Tibial artery (tissue), 4 donors: ENCODE measurements at places on chromosomes 6 and 20.

DNA sequence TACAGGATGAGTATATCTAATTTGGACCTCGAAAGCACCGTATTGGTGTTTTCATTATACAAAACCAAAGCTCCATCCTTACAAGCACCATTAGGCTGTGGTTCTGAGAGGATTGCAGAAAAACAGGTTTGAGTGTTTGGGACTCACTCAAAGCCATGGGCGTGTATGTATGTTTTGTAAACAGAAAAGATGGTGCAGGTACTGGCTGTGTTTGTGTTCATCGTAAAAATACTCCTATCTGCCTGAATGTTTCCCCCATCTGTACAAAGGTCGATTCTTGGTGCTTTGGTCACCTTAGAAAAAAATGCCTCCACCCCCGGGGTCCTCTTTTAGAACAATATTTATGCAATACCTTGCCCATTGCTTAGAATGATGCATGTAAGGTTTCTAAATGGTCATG, 286.6 kb downstream of the TSHZ2 start:
- no peak for DNase-seq
- H3K27me3 ChIP-seq = no peaks in the 10 kb centered on the region
- H3K4me1 ChIP-seq = no peaks in the 10 kb centered on the region
- H3K36me3 ChIP-seq = no peaks in the 10 kb centered on the region
- H3K27ac ChIP-seq = no peak overlapping the region

DNA sequence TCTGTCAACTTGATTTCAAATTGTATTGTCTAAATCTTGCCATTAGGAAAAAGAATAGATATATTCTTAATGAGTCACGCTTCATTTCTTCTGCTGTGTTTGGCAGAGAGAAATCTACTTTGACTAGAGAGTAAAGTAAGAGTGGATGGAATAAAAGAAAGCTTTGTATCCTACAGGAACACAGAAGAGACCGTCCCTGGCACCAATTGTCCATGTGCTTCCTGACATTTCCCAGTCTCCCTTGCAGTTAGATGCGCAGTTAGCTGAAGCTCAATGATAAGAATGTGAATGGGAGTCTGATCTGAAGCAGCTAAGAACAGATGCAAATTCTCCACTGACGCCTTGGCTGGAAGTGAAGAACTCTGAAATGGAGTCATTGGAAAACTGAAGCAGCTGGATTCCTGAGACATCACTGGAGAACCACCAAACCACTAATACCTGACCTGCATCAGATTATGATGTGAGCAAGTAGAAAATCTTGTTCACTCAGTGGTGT, 528.2 kb upstream of the MARCKS start:
- no peak for DNase-seq
- no peaks in the 10 kb centered on the region for H3K4me1 ChIP-seq

DNA sequence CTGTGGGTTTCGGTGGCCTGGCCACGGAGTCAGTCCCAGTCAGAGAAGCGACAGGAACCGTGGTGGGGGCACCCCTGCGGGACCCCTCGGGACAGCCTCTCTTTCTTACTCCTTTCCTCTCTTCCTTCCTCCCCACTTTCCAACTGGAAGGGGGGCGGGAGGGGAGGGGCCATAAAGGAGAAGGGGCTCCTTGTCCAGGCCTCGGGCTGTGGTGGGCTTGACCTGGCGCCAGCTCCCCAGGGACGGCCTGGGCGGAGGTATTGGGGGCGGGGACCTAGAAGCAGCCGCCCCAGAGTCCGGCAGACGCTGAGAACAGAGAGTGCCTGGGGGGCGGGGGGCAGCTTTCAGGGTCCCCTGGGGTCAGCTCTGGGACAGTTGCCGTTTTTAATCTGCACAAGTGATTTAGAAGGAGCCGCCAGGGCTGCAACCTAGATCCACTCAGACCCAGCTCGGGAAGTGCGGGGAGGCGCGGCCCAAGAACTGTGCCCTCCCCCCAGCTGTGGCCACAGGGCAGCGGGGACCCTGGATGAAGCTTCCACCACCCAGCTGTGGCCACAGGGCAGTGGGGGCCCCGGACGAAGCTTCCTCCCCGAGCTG, 6.4 kb upstream of the ABHD16B start:
- H3K4me3 ChIP-seq = no peak overlapping the region
- no peaks in the 10 kb centered on the region for H3K27me3 ChIP-seq
- H3K36me3 ChIP-seq = no peaks in the 10 kb centered on the region
- DNase-seq = no peak
- peaks cover 16% of the 10 kb centered on the region for H3K4me1 ChIP-seq

GRCh38 chr6:146434732-146435390, 108.8 kb upstream of the RAB32 start:
- peak overlapping the region; percentile 38 for H3K4me3 ChIP-seq
- DNase-seq = no peak
- H3K36me3 ChIP-seq = no peaks in the 10 kb centered on the region
- H3K27ac ChIP-seq = no peak overlapping the region

- H3K27me3 ChIP-seq = peaks cover 41% of the 10 kb centered on the region
- H3K27ac ChIP-seq = no peak overlapping the region
- H3K36me3 ChIP-seq = no peaks in the 10 kb centered on the region
- H3K4me3 ChIP-seq = no peak overlapping the region
- H3K4me1 ChIP-seq = no peaks in the 10 kb centered on the region
Measured at GRCh38 chr20:58800134-58800871, 50.4 kb downstream of the GNAS-AS1 start.

DNA sequence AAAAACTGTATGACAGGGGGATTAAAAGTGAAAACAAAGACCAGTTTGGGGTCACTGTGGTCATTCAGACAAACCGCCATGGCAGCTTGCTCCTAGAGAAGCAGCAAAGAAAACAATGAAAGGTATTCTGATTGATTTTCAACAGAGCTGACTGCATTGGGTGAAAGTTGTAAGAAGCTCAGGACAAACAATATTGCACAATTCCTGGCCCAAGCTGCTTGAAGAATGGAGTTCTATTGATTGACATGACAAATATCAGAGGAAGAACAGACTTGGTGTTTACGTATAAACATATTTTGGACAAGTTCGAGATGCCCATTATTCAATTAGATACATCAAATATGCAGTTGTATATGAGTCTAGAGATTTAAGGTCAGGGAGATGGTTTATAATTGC, 62.0 kb downstream of the TRIM38 start:
- H3K4me1 ChIP-seq = no peaks in the 10 kb centered on the region
- H3K36me3 ChIP-seq = no peaks in the 10 kb centered on the region
- DNase-seq = no peak
- no peak overlapping the region for H3K4me3 ChIP-seq
- no peaks in the 10 kb centered on the region for H3K27me3 ChIP-seq

DNA sequence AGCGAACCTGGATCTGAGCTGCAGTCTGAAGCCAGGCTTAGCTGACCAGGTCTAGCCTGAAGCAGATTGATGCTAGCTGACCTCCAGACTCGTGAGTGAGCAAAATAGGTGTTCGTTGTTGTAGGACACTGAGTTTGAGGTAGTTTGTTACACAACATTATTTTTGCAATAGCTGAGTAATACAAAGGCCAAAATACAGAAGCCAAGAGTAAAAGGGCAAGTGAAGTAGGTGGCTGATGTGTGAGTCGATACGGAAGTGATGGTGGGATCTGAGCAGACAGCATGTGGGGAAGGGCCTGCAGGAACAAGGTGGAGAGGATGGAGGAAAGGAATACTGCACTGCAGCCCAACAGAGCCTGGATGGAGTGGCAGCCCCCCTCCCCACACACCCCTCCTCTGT, 8.5 kb upstream of the SPATS1 start:
- DNase-seq = no peak
- no peak overlapping the region for H3K4me3 ChIP-seq
- H3K4me1 ChIP-seq = peaks cover 4% of the 10 kb centered on the region
- H3K36me3 ChIP-seq = no peaks in the 10 kb centered on the region
- H3K27ac ChIP-seq = no peak overlapping the region
- H3K27me3 ChIP-seq = peaks cover 57% of the 10 kb centered on the region

- no peaks in the 10 kb centered on the region for H3K36me3 ChIP-seq
- H3K27me3 ChIP-seq = no peaks in the 10 kb centered on the region
- DNase-seq = no peak
- H3K27ac ChIP-seq = no peak overlapping the region
- no peak overlapping the region for H3K4me3 ChIP-seq
Measured at GRCh38 chr20:51900443-51900842, 98.1 kb upstream of the SALL4 start.

DNA sequence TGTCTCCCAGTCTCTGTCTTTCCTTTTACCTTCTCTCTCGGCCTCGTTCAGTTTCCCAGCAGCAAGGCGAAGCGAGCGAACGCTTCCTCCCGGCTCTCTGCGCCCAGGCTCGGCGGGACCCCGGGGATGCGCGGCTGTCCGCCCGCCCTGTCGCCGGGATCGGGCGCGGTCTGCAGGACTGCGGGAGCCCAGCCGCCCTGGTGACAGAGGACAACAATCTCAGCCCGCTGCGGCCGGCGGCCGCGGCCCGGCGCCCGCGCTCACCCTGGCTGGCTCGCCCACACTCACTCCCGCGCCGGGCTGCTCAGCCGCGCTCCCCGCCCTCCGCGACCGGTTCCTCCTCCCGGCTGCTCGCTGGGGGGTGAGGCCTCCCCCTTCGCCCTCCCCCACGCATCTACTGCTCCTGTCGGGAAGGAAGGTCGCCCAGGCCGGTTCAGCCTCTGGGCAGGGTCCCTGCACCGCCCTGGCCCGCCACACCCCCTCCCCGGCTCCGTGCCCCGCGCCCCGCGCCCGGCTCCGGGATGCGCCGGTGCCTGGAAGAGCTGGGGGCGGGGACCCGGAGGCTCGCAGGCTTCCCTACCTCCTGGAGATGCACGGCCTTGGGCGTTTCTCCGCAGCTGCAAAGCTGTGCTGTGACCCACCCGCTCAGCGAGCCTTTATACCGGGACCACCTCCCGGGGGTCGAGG, 410 bp downstream of the SYNE1 start:
- peak overlapping the region; percentile 57 for H3K4me3 ChIP-seq
- no peaks in the 10 kb centered on the region for H3K36me3 ChIP-seq
- H3K27me3 ChIP-seq = no peaks in the 10 kb centered on the region
- H3K27ac ChIP-seq = peak overlapping the region; percentile 17

DNA sequence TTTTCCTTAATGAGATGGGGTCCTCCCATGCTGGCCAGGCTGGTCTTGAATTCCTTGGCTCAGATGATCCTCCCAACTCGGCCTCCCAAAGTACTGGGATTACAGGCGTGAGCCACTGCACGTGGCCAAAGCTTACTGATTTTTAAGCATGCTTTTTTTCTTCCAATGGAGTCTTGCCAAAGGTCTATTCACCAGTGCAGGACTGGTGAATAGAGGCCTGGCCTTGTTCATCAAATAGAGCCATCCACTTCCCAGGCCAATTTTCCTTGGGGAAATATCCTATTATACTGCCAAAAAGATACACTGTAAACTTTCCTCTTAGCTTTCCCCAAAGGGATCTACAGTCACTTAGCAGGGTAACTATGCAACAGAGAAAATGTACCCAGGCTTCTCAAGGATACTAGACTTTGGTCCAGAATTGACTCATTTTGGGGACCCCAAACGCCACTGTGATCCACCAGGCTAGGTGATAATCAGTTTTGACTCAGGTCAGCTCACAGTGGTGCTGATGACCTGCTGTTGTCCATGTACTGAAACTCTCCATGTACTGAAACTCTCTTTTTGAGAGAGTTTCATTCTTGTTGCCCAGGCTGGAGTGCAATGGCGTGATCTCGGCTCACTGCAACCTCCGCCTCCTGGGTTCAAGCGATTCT, 91.8 kb downstream of the REPS1 start:
- no peak overlapping the region for H3K27ac ChIP-seq
- DNase-seq = no peak
- no peaks in the 10 kb centered on the region for H3K4me1 ChIP-seq
- H3K4me3 ChIP-seq = no peak overlapping the region

- no peak for DNase-seq
- H3K4me1 ChIP-seq = no peaks in the 10 kb centered on the region
- no peak overlapping the region for H3K4me3 ChIP-seq
- H3K27me3 ChIP-seq = no peaks in the 10 kb centered on the region
- H3K27ac ChIP-seq = no peak overlapping the region
Measured at GRCh38 chr20:36418711-36419110, 112.6 kb downstream of the DLGAP4 start.

GRCh38 chr20:48585061-48585870, 242.5 kb downstream of the PREX1 start:
- no peak overlapping the region for H3K27ac ChIP-seq
- no peak overlapping the region for H3K4me3 ChIP-seq
- no peaks in the 10 kb centered on the region for H3K4me1 ChIP-seq
- no peaks in the 10 kb centered on the region for H3K36me3 ChIP-seq

DNA sequence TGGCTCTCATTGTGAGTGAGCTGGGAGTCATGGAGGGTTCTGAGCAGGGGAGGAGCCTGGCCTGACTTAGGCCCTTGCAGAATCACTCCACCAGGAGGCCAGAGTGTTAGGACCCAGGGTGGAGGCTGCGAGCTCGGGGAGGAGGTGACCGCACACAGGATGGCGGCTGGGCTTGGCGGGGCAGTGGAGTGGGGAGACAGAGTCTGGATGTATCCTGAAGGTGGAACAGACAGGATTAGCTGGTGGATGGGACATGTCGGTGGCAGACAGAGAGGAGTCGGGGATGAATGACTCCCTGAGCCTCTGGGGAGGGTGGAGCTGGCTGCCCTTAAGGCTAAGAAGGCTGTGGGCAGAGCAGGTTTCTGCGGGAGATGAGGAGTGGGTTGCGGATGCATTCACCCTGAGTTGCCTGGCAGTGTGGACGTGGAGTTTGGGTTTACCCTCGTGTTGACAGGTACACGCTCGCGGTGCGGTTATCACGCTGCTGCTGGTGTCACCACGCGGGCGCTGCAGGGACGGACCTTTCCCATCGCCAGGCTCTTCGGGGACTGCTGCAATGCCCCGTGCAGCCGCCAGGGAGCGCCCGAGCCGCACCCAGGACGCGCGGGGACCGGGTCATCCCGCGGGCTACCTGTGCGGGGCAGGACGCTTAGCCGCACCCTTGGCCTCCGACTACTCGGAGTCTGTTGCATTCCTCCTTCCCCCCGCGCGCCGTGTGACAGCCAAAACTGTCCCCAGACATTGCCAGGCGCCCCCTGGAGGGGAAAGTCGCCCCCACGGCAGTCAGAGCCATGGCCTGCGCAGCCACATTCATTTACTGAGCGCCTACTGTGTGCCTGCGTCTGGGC, 43.0 kb upstream of the PTGIS start:
- H3K27ac ChIP-seq = no peak overlapping the region
- H3K27me3 ChIP-seq = no peaks in the 10 kb centered on the region
- DNase-seq = peak; percentile 83
- H3K4me1 ChIP-seq = peaks cover 41% of the 10 kb centered on the region
- peak overlapping the region; percentile 23 for H3K4me3 ChIP-seq

- DNase-seq = no peak
- no peaks in the 10 kb centered on the region for H3K27me3 ChIP-seq
- no peak overlapping the region for H3K4me3 ChIP-seq
- H3K36me3 ChIP-seq = peaks cover 5% of the 10 kb centered on the region
Measured at GRCh38 chr6:85470023-85470410, 20.1 kb downstream of the NT5E start.

GRCh38 chr20:34104059-34104458, 8.0 kb downstream of the EIF2S2 start:
- H3K4me1 ChIP-seq = no peaks in the 10 kb centered on the region
- H3K36me3 ChIP-seq = peaks cover 71% of the 10 kb centered on the region
- no peak for DNase-seq
- H3K4me3 ChIP-seq = no peak overlapping the region
